ENCODE measurements at places on chromosomes 1 and 21.
A peak's percentile ranks its signal among the peaks of the same experiment; 100 is the strongest.

DNA sequence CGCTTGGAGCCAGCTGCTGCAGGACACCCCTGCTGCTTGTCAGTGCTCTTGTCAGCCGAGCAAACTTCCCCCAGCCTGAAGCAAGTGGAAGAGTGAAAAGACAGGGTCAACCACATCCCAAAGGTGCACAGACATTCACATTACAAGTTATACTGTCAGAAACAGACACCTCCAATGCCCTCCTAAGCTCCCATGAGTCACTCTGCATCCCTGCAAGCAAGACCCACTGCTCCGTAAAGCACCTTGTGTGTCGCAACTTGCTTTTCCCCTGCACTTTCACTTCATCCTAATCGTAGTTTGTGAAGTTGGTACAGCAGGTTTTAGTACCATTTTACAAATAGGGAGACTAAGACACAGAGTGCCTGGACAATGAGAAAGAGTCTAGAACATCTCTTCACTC, 51.1 kb downstream of the KCNH1 start:
- DNase-seq = no peak

DNA sequence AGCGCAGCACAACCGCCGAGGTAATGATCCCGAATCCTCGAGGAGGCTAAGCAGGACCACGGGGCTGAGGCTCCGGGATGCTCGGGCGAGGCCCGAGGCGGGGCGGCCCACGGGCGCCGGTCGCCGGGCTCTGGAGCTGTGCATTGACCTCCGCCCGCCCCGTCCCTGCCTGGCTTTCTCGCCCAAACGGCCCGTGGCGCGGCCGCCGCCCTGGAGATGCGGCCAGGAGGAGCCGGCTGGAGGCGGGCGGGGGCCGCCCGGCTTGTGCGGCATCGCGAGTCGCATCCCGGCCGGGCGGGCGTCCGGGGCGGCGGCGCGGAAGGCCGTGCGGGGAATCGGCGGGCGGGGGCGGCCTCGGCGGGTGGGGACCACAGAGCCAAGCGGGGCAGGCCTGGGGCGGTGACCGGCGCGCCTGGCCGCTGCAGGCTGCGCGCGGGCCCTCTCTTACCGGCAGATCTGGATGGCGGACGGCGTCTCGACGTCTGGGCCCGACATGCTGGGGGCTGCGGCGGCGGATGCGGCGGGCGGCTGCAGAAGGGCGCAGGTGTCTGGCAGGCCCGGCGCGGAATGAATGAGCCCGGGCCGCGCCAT, 663 bp downstream of the ACOT7 start:
- DNase-seq = no peak

GRCh38 chr1:105467549-105467948, 1588.9 kb upstream of the PRMT6 start:
- no peak for DNase-seq

- peak; percentile 59 for DNase-seq
Observed at GRCh38 chr1:108200687-108201051, 526 bp upstream of the SLC25A24 start.

- no peak for DNase-seq
Observed at GRCh38 chr1:241782396-241782795, 65.6 kb upstream of the EXO1 start.

GRCh38 chr1:39671433-39671792, 494 bp downstream of the NT5C1A start:
- no peak for DNase-seq

GRCh38 chr1:165843304-165843703, 15.9 kb downstream of the UCK2 start:
- DNase-seq = no peak

DNA sequence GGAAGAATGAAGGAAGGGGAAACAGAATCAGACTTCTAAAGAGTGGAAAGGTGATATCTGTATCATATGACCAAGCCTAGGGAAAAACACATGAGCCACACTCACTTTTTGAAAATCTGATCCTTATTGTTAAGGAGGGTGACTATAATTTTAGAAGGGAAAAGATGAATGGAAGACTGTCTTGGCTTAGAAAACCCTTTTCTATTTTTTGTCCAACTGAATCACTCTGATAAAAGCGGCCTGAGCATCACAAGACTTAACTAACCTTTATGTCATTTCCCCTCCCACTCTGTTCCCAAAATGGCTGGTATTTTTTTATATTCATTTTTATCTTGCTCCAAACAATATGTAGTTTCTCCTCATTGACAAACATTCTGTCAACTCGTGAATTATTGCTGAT, 169.8 kb downstream of the C1orf21 start:
- DNase-seq = no peak

DNA sequence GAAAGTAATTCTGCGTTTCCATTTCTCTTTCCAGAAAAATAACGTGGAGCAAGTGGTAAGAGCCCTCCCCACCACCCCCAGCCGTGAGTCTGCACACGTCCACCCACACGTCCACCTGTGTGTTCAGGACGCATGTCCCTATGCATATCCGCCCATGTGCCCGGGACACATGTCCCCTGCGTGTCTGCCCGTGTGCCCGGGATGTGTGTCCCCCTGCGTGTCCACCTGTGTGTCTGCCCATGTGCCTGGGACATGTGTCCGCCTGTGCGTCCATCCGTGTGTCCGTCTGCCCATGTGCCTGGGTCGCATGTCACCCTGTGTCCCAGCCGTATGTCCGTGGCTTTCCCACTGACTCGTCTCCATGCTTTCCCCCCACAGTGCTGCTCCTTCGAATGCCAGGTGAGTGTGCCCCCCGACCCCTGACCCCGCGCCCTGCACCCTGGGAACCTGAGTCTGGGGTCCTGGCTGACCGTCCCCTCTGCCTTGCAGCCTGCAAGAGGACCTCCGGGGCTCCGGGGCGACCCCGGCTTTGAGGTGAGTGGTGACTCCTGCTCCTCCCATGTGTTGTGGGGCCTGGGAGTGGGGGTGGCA, 5.6 kb downstream of the COL6A1 start:
- DNase-seq = no peak

GRCh38 chr1:165114022-165114888, 242.3 kb downstream of the LMX1A start:
- DNase-seq = peak; percentile 52

- no peak for DNase-seq
Observed at GRCh38 chr1:118842452-118843201, 145.5 kb downstream of the TBX15 start.

DNA sequence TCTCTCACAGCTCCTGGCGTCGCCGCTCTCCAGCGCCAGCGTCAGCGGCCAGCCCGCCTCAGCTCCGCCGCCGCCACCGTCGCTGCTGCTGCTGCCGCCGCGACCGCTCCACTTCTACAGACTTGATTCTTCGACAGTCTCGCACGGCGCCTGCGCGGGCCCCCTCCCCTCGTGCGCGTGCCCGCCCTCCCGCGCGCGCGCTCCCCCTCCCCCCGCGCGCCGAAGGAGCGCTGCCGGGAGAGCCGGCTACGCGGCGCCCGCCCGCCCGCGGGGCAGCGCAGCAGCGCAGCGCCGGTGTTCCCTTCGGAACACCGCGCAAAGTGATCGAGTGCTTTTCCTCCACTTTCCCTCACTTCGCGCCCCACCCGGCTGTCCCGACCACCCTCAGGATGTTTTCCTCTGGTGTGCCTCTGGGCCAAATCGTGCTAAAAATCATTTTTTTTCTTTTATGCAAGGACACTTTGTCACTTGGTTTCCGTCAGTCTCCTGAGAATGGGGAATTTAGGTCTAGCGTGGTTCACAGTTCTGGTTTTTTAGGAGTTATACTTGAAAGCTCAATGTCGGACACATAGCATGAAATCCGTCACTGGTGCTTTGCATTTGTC, at the start of gene IRF2BP2:
Gene IRF2BP2 (minus strand): TSS at position 118 of the 605 bp plus-strand sequence. CDS start 684 bp downstream, outside the sequence.
- peak; percentile 83 for DNase-seq

DNA sequence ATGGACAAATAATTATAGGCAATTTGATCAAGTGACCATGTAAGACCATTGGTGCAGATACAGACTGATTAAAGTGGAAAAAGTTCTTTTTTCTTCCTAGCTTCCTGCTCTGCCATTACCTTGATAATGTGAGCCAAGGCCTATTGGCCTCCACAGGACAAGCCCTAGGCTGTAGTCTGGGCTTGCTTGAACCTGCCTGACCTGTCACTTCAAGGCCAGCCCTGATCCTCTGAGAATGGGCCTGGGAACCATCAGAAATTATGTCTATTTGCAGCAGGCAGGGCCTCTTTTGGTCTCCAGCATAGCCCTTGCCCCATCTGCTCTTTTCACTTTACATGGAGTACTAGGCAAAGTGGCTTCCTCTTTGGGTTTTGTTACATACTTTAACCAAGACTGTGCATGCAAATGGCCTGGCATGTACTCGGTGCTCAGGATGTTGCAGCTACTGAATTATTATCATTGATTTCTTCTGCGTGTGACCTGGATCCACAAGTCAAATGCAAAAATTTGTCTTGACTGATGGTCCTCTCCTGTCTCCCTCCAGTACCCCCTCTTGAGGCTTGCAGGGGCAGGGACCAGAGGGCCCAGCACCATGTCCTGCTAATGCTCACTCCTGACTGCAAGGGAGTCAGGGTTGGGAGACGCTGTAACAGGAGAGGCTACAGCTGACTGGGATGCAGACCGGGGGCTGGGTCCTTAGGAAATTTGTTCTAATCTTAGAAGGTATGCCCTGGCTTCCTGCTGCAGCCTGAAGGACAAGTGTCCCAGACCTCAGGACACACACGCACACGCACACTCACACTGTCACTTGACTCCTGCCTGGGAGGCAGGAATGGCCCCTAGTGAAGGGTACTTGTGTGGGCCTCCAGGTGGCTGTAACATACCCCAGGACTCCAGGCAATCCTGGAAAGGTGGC, 39.4 kb downstream of the RCSD1 start:
- DNase-seq = no peak

- DNase-seq = no peak
Observed at GRCh38 chr1:85846706-85847105, 138.5 kb upstream of the ZNHIT6 start.

- peak; percentile 79 for DNase-seq
Observed at GRCh38 chr21:35051287-35051818, 2.3 kb upstream of the RUNX1 start.

GRCh38 chr1:999725-1000356, at the start of gene HES4:
TSS of gene HES4 (minus strand) at chr1:1000097. CDS start at chr1:999973, 124 bp downstream.
- peak; percentile 95 for DNase-seq

DNA sequence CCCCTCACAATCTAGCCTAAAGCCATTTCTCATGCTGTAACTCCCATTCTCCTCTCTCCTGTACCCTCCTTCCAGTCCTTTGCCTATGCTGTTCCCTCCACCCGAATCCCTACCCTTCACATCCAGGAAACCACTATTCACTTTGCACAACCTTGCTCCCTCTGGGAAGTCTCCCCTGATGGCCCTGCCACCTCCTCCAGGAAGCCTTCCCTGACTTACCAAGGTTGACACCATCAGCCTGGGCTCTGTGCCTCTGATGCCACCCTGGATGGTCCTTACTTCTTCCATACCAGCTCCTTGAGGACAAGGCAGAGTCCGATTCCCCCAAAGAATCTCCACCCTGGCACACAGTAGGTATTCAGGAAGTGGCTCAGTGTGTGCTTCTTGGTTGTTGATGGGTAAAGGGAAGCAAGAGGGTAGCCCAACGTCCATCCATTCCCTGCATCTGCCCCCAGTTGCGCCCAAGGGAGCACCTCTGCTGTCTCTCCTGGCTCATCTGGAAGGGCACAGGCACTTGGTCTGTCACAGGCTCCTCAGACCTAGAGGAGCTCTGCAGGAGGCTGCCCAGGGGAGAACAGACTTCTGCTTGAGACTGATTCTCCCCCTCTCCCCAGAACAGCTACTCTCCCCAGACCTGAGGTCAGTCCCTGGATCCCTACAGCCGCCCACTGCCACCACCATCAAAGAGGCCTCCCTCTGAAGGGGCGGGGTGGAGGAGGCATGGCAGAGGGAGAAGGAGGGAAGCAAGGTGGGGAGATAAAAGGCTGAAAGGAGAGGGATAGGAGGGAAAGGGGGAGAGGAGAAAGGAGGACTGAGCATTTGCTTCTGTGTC, 36.1 kb upstream of the ZC3H12A start:
- no peak for DNase-seq

DNA sequence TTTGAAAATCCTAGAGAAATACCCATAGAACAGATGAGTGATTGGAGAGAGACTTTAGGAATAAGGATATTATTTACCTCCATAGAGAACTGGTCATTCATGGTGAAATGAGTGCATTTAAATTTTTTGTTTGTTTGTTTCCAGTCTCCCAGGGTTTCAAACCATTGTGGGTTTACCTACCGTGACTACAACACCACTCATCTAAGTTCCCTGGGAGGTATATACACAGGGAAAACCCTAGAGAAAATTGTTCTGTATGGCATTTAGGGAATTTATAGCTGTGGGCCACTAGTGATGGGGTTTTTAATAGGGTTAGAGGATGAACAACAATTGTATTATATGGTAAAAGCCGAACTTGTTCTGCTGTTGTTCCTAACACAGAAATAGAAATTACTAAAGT, 109.2 kb downstream of the USP25 start:
- DNase-seq = no peak

DNA sequence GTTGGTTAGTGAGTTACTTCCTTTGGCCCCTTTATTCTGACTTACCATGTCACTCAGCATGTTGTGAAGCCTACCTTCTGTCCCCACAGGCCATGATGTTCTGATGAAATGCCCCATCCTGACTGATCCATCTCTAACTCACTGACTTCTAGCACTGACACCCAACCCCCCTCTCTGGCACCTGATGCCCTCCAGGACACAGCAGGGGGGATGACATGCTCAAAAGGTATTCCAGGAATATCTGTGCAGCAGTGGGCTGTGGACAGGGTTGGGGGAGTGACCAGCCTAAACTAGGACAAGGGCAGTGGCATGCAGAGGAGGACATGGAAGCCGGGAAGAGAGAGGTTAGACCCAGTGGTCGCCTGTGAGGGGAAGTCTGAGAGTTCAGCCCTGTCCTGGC, 25.5 kb downstream of the SYT2 start:
- no peak for DNase-seq

GRCh38 chr1:51898090-51898734, 19.7 kb upstream of the NRDC start:
- DNase-seq = no peak

- no peak for DNase-seq
Observed at GRCh38 chr1:17831597-17831996, 76.5 kb downstream of the ACTL8 start.

DNA sequence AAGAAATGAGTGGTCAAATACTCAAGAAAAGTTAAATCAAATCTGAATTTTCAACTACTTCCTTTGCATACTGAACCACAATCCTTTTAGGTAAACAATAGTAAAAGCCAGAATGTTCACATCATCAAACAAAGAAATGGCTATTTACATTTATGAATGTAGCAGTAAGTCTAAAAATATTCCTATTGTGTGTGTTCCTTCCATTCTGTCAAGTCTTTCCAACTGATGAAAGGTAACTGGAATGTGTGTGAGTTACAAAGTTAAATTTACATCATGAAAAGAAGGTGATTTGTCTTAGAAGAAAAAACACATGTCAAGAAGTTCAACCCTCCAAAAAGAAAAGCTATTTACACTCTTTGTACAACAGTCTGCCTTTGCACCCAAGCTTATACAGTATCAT, 203.1 kb downstream of the SIPA1L2 start:
- DNase-seq = no peak

DNA sequence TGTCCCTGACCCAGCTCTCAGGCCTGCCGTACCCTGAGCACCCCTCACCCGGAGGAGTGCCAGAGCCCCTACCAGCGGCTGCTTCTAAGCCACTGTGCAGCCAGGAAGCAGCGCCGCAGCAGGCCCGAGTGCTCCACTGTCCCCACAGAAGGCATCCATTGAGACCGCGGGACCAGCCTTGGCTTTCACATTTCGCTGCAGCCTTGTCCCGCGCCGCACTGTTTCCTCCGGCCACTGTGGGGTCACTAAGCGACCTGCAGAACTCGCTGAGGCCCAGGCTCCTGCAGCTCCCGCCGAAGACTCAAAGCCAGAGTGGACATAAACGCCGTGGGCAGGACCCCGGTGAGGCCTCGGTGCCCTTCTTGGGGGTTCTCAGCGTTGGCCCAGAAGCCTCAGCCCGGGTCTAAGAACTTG, 3.0 kb downstream of the ALX3 start:
- DNase-seq = no peak
